ENCODE measurements at places on chromosomes 3 and 15.

DNA sequence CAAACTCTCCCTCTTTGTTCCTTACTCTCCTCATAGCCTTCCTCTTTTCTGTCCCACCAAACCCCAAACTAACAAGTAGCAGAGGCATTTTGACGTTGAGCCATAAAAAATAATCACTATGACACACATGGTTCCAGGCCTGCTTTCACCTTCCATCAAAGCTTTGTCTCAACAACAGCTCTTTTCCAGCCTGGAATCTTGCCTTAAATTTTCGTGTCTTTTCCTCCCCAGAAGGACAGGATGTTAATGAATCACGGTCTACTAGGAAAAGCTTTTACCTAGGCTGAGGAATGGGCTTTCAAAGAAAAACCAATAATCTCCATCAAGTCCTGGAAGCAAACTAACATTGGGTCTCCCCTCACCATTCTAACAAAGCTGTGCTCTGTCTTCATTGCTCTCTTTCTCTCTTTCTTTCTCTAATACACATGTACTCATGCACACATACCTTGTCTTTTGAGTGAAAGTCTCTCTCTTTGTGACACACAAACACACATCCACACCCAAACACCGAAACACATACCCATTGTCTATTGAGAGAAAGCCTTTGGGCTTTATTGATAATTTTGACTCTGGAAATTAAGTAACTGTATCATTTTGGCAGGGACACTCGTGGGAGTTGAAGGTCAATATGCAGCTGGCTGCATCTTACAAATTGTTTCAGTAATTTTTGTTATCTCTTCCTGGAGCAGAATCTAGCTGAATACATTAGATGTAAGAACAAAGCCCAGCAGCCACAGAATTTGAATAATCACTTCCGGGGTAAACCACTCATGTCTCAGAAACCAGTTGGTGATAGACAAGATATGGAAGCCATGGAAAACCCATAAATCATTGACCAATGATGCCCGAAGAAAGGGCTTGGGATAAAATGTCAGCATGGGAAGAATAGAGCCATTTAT lies 107.4 kb upstream of the SLC4A7 start:
- no peak for DNase-seq

GRCh38 chr15:52334491-52335160 lies 39.0 kb upstream of the MYO5C start:
- no peak for DNase-seq

- peak; percentile 49 for DNase-seq
These were observed 12.0 kb downstream of the CD86 start for GRCh38 chr3:122067214-122067550.

DNA sequence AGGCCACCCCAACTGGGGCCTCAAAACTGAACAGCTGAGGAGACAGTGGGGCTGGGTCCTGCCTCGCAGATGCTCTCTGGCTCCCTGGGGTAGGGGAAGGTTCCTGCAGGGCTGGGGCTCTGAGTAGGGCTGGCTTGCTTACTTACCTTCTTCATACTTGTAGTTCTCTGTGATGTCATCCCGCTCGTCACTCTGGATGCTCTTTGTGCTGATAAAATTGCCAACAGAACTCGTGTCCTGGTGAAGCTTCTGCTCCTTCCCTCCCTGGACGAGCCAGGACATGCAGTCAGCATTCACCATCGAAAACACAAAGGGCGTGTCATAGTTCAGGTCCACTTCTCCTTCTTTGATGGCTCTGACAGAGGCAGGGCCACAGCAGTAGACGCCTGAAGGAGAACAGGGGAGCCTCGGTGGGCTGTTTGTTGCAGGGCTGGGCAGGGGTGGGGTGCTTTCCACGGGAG lies 17.9 kb upstream of the EPB42 start:
- DNase-seq, result no peak

Measured in germinal center (tissue), 1 donor.